Renal cortex interstitium (tissue), 15 donors: ENCODE measurements at places on chromosomes 2 and 18.

DNA sequence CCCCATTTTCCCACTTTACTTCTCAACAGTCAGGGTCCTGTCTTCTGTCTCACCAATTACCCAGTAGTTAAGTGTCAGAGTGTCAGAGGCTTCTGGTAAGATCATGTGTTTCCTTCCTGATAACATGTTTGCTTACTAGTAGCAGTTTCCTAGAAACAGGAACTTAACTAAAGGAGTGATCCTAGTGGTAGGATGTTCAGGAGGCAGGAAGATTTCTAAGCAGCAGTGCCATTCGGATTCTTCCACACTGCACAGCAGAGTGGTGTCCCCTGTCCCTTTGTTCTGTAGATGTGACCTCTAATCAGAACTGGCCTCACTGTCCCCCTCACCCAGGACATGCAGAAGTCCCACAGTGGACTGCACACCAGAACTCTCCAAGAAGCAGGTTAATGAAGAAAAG lies 221.8 kb upstream of the OSR1 start:
- no peak for DNase-seq

DNA sequence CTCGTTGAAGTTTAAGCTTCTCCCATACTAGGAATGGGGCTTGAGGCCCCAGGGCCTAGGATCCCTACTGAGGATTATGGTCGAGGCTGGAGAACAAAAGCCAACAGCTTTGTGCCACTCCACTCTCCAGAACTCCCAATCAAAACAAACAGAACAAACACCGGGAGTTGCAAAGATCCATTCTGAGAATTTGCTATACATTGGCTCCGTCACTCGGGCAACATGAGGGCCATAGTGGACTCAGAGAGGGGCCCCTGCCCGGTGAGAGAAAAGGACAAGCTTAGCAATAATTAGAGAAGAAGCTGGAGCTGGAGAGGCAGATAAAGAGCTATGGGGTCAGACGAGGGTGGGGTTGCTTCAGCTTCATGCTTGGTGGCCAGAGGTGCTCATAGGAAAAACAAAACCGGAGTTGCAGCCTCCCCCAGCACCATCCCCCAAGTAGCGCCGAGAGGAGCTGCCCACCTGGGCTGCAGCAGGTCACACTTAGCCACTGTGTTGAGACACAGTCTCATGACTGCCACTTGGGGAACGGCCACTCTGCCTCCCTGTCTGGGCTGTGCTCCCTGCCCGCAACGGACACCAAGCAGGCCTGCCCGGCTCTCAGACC lies 142.3 kb upstream of the HAAO start:
- DNase-seq = no peak

GRCh38 chr2:111661286-111661940 lies 222.6 kb downstream of the ANAPC1 start:
- no peak for DNase-seq

GRCh38 chr2:207478572-207478971 lies 51.2 kb upstream of the CREB1 start:
- no peak for DNase-seq

DNA sequence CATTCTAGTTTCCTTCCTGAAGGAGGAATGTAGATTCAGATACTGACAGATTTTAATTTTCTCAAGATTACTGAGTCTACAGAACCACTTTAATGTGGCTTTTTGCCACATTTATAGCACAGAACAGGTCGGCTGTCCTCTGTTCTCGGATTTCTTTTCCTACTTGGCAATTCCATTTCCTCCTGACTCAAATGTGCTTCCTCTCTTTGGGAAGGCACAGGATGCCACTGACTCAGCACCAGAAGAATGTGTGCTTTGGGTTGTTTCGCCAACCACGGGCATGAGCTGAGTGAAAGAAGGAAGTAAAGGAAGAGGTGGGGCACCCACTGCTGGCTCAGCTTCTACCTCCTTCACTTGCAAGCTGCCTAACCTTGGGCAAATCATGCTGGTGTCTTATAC lies 970.6 kb upstream of the ACVR2A start:
- DNase-seq = no peak

- no peak for DNase-seq
Measured at GRCh38 chr18:2881840-2882195, 35.0 kb downstream of the EMILIN2 start.

- no peak for DNase-seq
Measured at GRCh38 chr2:148974095-148974494, 64.4 kb upstream of the LYPD6B start.

- no peak for DNase-seq
Measured at GRCh38 chr2:230881840-230882239, 17.1 kb downstream of the ITM2C start.

DNA sequence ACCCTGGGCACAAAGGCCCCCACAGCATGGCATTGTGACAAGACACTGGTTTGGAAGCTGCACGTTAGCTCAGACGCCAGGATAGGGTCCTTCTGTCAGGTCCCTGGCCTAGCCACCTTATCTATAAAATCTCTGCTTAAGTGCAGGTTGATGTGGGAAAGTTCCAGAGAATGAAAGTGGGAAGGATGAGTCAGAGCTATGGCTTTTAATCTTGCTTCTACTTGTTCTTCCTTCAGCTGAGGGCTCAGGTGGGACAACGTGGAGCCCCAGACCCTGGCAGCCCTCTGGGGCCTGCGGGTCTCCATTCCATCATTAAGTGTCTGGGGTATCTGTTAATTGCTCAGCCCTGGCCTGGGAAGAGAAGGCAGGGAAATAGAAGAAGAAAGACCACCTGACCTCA lies 64.5 kb downstream of the CELF4 start:
- no peak for DNase-seq

DNA sequence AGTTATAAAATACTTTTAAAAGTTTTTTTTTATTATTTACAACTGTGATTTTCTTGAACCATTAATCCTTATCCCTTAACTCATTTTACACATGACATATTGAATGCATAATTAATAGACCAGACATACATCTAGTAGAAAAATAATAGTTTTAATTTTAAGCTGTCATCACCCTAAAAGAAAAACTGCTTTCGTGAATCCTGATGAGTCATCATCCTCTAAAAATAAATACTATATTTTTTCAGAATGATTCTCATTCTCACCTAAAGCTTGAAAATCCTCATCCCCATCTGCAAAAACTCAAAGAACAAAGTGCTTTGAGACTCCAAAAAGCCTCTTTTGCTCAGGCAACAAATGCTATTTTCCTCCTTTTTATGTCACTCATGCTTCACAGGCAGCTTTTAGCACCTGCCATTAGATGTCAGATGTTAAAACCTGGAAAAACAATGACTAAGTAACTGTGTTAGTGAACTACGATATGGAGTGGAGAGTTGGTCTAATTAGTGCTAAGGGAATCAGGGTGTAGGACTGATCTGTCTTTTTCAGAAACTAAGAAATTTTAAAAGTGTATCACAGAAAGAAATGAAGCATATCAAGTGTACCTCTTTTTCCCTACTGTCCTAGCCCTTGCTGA lies 297.6 kb downstream of the TMX3 start:
- DNase-seq = no peak

GRCh38 chr2:226489775-226490541 lies 309.7 kb downstream of the IRS1 start:
- no peak for DNase-seq

DNA sequence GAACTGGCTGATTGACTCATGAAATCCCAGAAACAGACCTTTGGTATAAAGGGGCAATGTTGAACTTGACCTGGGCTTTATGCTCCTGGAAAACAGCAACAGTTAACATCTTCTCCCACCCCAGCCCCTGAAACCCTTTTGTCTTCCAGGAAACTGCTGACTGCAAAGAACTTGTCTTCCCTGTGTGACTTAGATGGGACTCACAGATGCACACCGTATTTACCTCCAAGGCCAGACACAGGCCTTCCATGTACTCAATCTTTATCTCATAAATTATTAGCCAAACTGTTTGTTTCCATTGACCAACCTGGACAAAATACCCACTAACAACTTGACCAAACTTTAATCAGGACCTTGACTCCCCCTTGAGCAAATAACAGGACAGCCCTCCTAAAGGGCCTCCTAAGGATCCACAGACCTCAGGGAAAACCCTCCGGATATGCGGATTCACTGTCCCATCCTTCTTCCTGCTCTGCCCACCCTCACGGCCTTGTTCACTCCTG lies 36.3 kb downstream of the PIEZO2 start:
- DNase-seq = no peak

GRCh38 chr18:11309172-11309571 lies 159.8 kb upstream of the PIEZO2 start:
- DNase-seq = no peak

DNA sequence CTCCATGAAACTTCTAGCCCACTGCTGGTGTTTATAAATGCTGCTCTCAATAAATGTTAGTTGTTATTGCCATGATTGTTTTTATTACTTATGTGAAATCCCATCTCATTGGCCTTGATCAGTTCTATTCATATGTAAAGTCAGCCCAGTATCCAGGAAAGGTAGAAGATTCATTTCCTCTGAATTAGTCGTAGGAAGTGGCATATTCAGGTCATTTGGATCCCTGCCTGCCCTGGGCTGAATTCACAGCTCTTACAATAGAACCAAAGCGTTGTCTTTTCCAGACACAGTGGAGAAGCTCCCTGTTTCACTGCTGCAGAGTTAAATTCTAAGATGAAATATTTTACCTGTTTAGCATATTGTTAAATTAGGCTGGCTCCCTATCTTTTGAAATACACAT lies 70.3 kb downstream of the MAIP1 start:
- no peak for DNase-seq

DNA sequence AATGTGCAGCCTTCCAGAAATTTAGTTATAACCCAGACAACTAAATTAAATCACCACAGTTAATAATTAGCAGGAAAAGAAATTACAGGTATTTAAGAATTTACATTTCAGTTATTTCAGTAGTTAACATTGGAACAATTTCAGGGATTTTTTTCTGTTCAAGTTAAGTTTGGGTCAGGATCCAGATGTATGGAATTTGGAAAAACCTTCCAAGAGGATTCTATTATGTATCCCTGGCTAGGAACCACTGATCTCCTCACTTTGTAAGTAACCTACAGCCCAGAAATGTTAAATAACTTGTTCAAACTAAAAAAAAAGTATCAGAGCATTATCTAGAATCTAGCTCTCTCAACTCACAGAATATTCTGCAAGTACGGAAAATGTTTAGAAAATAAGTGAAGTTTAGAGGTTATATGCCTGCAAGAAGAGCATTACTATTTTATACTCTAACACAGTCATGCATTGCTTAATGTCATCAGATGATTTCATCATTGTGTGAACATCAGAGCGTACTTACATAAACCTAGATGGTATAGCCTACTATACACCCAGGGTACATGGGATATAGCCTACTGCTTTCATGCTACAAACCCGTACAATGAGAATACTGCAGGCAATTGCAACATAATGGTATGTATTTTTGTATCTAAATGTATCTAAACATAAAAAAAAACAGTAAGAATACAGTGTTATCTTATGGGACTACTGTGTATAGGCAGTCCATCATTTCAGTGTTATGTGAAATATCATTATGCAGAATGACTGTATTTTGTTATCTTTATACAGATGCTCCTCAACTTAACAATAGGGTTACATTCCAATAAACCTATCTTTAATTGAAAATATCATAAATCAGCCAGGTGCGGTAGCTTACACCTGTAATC lies 6.1 kb downstream of the NCKAP1 start:
- DNase-seq = no peak

DNA sequence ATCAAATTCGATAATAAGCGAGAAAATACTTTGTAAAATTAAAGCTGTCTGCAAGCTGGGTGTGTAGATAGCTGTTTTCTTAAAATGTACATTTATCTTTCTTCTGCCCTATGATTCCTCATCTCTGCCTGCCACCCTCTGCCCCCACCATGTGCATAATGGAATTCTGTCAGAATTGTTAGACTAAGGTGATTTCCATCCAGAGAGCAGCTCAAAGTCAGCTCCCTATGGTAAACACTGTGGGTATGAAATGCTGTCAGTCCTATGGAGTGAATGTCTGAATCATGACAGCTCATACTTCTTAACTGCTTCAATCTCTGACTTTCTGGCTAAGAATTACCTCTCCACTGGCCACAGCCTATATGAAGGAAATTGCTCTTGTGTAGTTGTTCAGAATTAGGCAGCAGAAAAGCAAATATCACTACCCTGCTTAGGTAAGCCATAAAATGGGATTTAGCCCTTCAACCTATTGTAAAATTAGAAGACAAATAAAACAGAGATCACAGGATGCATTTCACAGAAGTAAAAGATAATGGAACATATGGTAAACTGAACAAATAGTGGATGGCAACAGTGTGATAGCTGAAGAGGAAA lies 137.7 kb downstream of the CD8B2 start:
- no peak for DNase-seq

DNA sequence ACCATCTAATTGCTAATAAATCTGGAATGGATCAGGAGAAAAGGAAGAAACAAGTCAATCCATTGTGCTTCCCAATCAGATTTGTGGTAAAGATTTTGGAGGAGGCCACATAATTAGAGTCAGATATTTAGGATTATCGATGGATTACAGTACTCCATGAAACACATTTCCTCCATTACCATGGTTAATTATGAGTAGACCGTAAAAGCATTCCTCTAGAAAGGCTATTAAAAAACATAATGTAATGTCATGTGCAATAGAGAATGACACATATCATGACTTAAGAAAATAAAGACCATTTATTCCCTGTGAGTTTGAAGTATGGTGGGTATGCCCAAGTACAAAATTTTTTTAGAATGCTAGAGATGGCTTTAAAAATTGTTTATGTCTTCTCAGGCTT lies 96.1 kb downstream of the ITGA4 start:
- DNase-seq = no peak

DNA sequence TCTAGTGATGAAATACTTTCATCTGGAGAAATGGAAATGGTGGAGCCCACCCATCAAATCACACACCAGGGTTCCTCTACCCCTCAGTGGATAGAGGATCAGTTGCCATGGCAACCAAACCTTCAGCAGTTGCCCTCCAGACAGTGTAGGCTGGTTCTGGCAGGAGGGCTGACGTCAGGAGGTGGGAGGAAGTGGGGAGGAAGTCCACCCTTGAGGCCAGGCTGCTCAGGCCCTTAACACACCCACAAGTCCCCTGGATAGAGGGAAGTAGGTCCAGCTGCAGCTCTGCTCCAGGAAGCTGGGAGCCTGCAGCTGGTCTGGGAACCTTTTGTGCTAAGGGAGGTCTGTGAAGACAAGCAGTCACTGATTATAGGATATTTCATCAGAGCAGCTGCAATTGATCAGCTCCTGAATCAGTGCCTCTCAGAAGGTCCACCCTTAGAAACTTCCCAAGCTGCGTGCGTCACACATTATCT lies 186.6 kb downstream of the MTX2 start:
- no peak for DNase-seq

DNA sequence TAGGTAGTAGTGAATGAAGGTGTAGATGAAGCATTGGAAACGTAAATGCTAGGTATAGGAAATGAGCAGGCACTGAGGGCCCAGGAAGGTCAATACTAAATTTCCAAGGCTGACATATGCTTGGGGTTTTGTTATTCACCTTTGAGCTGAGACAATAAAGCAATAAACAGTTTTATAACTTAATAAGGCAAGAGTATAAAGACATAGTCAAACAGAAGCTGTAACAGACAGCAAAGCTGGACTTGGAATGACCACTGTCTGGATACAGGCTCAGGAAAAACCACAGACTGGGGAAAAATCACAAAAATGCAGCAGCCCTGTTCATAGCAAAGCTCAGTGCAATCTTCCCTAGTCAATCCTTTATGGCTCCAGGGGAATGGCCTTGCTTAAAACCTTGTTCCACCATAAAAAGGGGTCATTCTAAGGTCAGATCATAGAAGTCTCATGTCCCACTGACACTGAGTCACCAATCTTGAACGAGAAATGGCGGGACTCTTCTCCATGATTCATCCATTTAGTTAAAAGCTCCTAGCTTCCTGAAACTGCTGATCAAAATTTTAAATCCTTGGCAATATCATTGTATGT lies 493.3 kb downstream of the CMPK2 start:
- no peak for DNase-seq

- no peak for DNase-seq
Measured at GRCh38 chr2:42136782-42137124, 32.4 kb upstream of the EML4 start.

GRCh38 chr2:8993196-8993901 lies 10.1 kb downstream of the MBOAT2 start:
- DNase-seq = no peak
